Spinal cord (tissue), 10 donors: ENCODE measurements at places on chromosomes 3 and 15.

DNA sequence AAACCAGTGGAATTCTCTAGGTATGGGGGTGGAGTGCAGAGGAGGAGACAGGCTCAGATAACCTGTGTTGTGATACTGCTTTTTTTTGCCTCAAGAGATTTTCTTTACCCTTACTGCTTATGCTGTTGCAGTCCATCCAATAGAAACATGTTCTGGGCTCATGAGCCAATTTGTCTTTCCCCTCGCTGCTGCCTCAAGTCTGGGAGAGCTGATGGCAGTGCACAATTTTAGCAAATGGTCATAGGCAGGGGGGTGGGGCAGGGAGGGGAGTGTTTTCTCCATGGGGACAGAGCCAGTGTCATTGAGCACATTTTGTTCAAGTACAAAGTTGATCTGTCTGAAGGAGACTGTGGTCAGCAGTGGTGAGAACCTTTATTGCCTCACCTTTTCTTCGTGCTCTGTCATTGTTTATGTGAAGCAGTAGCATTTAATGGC is 134.9 kb downstream of the MBNL1 start:
- no peak for DNase-seq

GRCh38 chr3:120198305-120198878 is 86.6 kb downstream of the GPR156 start:
- DNase-seq: no peak

- no peak for DNase-seq
Measured at GRCh38 chr15:40439461-40439959, 1.2 kb upstream of the BAHD1 start.

GRCh38 chr15:58524247-58524646 is 92.5 kb downstream of the LIPC start:
- DNase-seq: no peak

GRCh38 chr15:40469776-40470390 is 901 bp upstream of the CHST14 start:
- no peak for DNase-seq

DNA sequence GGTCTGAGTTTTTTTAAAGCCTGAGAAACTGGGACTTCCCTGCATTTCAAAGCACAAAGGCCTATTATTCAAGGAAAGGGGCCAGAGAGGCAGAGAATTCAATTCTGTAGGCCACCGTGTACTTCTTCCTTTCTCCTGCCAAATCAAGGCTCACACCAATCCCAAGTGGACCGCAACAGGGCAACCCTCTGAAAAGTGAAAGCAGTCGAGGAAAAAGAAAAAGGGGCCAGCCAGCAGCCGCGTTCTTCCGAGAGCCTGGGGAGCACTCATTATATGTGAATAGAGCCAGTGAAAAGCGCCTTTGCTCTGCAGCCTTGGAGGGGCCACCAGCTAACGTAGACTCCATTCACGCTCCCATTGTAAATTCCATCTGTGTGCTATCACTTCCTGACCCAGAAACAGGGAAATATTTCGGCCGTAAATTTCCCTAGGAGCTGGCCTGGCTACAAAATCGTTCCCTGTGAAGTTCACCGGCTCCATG is 45.9 kb upstream of the THUMPD3 start:
- DNase-seq: peak; percentile 90

DNA sequence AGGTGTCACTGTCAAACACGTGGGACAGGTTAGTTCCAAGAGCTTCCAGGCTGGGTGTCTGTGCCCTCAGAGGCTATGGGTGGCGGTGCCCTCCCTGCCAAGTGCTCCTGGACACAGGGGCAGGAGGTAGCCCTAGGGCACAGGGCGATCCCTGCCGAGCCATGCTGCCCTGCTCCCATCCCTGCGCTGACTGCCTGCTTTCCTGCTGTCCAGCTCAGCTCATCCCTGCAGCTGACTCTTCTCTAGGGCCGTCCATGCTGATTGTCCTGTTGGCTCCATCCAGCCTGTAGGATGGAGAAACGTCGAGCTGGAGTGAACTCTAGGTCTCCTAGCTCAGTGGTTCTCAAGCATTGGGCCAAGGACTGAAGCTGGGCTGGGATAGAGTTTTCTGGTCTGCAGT is 3.7 kb downstream of the PDIA5 start:
- no peak for DNase-seq

- no peak for DNase-seq
Measured at GRCh38 chr3:99674086-99674789, 35.8 kb downstream of the COL8A1 start.

DNA sequence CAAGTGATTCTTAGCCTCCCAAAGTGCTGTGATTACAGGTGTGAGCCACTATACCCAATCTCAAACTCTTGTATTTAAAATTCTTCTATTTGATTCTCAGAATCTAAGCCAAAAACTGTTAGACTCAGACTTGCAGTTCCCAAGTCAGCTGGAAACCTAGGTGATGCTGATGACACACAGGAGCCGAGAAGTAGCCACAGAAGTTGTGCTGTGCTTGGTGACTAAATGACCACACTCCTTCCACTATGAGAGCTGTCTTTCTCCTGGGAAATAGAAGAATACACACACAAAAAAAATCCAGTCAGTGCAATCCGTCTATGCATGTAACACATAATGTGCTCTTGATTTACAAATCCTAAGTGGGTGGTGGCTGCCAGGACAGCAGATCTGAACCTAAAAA is 33.9 kb downstream of the ILDR1 start:
- DNase-seq: no peak

DNA sequence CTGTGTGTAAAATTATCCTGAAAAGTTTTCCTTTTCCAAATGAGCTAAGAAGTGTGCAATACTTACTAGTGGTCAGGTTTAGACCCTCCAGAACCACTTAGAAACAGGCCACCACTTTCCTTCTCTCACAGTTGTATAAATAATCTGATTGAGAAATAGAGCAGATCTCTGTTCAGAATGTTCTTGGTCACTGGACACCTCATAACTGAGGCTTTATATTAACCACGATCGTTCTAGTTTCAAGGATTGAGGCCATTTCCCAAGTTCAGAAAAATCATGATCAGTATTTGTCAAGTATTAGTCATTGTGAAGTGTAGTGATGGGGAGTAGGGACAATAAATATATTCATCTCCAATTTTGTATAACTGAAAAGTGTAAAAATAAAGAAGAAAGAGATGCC is 1.0 kb upstream of the MAP3K13 start:
- DNase-seq: no peak
